NCI-H1694 (cell line): ENCODE measurements at places on chromosomes 5 and 9.

DNA sequence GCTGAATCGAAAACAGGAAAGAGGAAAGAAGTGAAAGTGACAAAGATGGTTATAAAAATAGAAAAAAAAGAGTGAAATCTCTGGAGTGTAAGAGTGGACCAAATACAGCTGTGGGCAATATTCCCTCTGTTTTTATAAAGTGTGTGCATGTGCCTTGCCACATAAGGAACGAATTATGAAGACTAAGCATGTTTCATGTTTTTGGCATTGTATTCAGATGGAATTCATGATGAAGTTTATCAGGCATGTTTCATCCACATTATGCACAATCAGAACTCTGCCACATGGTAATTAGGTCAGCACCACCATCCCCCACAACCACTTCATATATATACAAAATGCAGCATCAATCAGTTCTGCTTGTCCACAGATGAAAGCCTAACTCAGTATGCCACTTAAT, 348.0 kb downstream of the ZNF608 start:
- DNase-seq = no peak

DNA sequence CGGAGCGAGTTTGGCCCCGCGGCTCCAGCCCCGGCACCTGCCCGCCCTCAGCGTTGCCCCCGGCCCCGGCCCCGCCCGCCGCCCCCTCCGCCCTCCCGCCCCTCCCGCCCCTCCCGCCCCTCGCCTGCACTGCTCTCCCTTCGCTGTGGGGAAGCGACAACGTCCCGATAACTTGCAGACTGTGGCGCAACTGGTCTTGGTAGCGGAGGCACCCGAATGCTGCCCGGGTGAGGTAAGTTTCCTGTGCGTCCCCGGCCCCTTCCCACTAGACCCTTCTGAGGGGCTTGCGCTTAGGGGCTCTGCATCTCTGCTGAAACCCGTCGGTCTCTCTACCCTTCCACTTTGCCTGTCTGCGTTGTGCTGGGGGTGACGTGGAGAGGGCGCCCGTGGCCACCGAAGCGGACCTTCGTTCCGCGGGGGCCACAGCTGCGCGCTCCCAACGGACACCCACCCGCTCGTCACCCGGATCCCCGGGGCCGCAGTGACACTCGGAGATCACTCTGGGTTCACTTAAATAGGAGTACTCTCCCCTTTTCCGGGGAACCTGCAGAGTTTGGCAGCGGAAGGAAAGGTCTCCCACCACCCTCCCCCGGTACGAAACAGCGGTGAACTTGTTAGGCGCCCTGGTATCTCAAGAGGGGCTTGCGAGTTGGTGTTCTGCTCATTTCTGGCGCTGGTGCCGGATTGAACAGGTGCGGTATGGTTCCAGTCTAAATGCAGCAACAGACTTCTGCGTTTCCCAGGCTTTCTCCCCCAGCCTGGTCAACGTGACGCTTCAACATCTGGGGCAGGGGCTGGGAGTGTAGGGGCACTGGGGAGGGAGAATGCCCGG, 707 bp downstream of the PIP5K1B start:
- DNase-seq = no peak

DNA sequence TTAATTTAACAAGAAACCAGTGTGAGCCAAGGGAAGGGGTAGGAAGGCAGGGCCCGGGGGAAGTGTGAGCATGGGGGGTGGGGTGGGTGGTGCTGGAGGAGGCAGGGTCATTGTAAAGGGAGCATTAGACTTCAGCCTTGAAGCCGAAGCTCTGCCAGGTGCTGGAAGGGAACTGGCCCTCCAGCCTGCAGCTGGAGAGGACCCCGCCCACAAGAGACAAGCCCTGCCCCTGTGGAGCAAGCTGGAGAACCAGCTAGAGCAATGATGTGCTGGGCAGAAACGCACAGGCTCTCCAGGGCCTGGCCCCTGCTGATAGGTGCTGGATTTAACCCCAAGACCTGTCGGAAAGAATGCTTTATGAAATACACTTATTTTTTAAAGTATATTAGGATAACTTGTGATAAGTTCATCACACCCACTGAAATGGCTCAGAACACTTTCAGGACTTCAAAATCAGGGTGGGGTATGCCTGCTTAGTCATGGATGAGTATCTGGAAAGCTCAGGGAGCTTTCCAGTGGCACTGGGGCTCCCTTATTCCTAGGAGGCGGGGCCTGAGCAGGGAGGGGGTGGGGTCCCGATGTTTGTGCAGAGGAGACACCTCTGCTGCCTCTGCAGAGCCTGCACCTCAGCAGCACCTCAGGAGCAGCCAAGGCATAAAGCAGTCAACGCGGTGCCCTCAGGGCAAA, 27.1 kb downstream of the UBE2QL1 start:
- no peak for DNase-seq

- DNase-seq = peak; percentile 18
These were observed 30.9 kb upstream of the SLC46A2 start for GRCh38 chr9:112921549-112921948.

GRCh38 chr9:14303521-14303920, 10.4 kb downstream of the NFIB start:
- DNase-seq = no peak

DNA sequence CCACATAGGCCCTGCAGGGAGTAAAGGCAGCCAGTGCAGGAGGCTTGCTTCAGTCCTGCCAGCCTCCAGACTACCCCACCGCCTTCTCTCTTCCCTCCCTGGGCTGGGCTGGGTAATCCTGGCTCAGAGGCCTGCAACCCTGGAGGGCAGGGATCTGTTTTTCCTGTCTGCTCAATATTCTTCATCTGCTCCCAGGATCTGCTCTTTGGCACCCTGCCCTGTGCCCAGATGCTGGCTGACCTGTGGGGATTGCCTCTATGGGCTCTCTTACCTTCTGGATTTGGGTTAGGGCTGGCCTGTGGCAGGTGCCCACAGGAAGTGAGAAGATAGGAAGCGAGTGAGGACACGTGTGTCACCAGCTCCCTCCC, 7.3 kb upstream of the ANGPTL2 start:
- no peak for DNase-seq

- DNase-seq = no peak
These were observed 9.3 kb upstream of the FGD3 start for GRCh38 chr9:92938025-92938424.

GRCh38 chr9:84667571-84668195, 1.8 kb upstream of the NTRK2 start:
- no peak for DNase-seq

DNA sequence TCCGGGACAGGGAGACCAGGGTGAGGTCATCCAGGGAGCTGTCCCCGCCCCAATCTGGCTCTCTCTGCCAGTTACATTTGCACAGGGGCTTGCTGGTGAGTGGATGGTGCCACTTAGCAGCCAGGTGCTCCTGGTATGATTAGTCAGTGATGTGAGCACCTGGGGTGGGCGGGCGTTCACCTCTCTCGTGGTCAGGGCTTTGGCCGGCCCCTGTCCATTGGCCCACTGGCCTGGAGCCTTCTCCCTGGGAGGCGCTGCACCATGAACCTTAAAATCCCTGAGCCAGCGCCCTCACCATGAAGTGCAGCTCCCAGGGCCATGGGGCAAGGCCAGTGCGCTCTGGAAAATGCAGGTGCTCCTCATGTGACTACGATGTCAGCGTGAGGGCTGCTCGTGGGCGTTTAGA, 2.0 kb downstream of the NKD2 start:
- DNase-seq = no peak

DNA sequence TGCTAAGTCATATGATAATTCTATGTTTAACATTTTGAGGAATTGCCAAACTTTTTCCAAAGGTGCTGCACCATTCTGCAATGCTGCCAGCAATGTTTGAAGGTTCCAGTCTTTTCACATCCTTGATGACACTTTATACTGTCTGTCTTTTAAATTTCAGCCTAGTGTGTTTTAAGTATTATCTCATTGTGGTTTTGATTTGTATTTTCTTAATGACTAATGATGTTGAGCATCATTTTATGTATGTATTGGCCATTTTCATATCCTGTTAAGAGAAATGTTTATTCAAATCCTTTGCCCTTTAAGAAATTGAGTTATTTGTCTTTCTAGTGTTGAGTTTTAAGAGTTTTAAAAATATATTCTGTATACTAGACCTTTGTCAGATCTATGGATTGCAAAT, 5.0 kb upstream of the TEX48 start:
- no peak for DNase-seq

GRCh38 chr5:7878381-7878873, 9.5 kb downstream of the MTRR start:
- no peak for DNase-seq

GRCh38 chr9:751137-752051, 90.1 kb upstream of the DMRT1 start:
- no peak for DNase-seq

DNA sequence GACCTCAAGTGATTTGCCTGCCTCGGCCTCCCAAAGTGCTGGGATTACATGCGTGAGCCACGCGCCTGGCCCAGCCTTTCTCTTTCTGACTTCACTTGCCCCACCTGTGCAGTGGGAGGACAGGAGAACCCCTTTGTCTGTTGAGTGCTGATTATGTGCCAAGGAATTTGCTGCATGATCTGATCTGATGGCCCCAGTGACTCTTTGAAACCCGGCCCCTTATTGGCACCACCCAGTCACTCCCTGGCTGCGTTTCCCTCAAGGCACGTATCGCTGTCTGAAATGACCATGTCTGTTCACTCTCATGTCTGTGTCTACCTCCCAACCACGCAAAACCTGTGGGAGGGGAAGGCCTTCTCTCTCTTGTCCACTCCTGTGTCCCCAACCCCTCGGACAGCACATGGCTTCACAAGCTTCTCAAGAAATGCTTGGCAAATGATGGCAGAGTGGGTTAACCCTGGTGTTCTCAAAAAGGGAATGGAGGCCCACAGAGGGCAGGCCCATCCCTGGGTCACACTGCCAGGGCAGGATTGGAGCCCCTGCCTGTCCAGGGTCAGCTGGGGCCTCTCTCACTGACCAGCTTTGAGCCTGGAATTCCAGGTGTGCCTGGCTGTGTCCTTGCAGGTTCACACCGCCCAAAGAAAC, 21.9 kb downstream of the NEK6 start:
- DNase-seq = no peak

- no peak for DNase-seq
These were observed 156.5 kb downstream of the TRIO start for GRCh38 chr5:14299666-14300065.

DNA sequence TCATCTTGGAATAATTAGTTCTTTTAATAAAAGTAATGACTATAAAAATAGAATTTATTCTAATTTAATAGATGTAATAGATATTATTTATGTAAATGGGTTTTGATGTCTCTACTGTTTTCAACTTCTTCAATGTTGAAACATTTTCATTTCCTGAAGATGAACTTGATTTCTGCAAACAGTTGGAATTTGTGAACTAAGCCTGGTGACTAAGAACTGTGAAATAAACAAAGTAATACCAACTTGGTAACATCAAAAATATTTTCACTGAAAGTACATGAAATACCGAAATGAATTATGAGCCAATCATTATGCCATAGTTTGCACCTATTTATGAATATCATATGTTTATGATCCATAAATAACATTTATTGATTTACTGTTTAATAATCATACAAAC, 143.8 kb upstream of the FGF10 start:
- DNase-seq = no peak

DNA sequence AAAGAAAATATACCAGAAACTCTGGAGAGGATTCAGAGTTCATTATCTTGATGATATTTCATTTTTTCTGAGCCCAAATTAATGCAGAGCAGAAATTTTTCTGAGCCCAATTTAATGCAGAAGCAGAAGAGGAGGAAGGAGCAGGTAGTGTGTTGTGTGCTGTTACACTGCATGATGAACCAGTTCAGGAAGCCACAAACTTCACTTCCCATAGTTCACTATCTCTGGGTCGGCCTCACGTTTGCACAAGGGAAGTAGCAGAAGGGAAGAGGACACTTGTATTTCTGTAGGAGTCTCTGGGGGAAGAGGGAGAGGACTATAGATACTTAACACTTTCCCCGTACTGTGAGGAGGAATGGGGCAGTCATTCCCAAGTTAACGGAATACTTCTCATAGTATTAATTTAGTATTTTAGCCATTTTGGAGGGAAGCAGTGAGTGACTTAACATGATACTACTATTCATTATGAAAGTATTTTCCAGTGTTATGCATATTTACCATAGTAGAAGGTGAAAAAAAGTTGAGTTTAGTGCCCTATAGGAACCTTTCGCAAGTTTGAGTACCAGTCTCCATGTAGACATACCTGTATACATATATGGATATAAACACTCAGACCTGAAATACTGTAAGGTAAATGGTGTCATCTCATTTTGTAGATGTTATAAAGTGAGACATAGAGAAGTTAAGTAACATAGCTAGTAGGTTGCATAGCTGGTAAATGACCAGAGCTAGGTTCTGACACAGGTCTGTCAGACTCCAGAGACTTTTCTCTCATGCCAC, 30.0 kb downstream of the XPA start:
- DNase-seq = no peak

- no peak for DNase-seq
These were observed 13.2 kb upstream of the SLC25A48 start for GRCh38 chr5:135821061-135821801.

GRCh38 chr5:119016125-119016774, 27.9 kb upstream of the DTWD2 start:
- DNase-seq = no peak

- no peak for DNase-seq
These were observed 10.5 kb downstream of the KIF4B start for GRCh38 chr5:155024015-155024414.

DNA sequence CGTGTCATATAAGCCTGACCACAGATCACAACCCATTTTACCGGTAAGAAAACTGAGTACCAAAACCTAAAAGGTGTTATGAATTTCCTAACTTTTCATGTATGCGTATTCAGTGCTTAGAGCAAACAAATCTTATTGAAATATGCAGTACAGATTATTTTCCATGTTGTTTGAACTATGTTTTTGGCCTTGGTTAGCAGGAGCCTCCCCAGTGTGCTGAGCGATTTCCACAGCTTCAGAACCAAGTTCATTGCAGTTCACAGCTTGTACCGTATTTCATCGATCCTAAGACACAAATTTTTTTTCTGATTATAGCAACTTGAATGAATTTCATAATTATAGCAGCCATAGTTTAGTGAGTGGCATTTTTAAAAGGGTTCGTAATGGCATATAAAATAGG, 13.7 kb downstream of the ADAMTSL1 start:
- DNase-seq = no peak

DNA sequence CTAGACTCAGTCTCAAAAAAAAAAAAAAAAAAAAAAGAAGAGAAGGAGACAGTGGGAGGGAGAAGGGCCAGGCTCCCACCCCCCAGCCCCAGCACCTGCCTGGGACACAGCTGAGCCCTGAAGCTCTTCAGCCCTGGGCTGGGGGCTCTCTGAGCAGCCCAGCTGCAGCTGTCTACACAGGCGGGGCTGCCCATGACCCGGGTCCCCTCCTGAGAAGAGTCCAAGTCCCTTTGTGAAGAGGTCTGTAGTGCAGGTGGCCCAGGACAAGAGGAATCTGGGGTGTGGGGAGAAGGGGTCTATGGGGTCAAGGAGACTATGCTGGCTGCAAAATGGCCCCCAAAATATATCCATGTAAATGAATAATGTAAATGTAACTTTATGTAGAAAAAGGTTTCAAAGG, 6.7 kb upstream of the LCN2 start:
- DNase-seq = no peak

GRCh38 chr5:167587772-167588437, 703.5 kb upstream of the WWC1 start:
- peak; percentile 25 for DNase-seq

- no peak for DNase-seq
These were observed 310.8 kb downstream of the CDH12 start for GRCh38 chr5:22542340-22542739.

GRCh38 chr5:1103505-1104326, 8.1 kb downstream of the SLC12A7 start:
- DNase-seq = no peak
